ENCODE measurements at places on chromosomes 16 and 17. TPM values are rescaled to one million over a fixed set of nuclear protein-coding genes. Genes with fewer than 3 reads are reported as not detected.

CCL4L2 gene
- 52.2 TPM for total RNA-seq

GID4 gene
- 7.2 TPM for total RNA-seq

RAPGEFL1 gene
- 4.6 TPM for total RNA-seq

GRCh38 chr17:9018726-9019125, 2.6 kb upstream of the NTN1 start:
- no peak for DNase-seq

All from lung (tissue), 17 donors.